ENCODE measurements at places on chromosomes 2 and 18.

DNA sequence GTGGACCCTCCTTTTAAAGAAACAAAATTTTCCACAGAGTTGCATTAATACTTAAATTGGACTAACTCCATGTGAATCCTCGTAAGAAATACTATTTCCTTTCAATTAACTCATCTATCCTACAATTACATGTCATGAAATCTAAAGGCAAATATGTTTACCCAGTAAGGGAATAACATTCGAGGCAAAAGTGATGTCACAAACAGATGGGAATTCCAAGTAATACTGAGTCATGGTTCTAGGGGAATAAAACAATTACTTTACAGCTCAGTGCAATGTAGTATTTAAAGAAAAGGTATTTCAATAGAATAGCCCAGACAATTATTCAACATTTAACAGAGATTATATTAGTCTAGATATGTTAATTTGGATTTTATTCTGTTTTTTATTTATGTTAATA, 205.8 kb downstream of the ZNF385B start:
- DNase-seq, result no peak

- no peak for DNase-seq
Observed at GRCh38 chr2:42800981-42801380, 8.6 kb upstream of the HAAO start.

DNA sequence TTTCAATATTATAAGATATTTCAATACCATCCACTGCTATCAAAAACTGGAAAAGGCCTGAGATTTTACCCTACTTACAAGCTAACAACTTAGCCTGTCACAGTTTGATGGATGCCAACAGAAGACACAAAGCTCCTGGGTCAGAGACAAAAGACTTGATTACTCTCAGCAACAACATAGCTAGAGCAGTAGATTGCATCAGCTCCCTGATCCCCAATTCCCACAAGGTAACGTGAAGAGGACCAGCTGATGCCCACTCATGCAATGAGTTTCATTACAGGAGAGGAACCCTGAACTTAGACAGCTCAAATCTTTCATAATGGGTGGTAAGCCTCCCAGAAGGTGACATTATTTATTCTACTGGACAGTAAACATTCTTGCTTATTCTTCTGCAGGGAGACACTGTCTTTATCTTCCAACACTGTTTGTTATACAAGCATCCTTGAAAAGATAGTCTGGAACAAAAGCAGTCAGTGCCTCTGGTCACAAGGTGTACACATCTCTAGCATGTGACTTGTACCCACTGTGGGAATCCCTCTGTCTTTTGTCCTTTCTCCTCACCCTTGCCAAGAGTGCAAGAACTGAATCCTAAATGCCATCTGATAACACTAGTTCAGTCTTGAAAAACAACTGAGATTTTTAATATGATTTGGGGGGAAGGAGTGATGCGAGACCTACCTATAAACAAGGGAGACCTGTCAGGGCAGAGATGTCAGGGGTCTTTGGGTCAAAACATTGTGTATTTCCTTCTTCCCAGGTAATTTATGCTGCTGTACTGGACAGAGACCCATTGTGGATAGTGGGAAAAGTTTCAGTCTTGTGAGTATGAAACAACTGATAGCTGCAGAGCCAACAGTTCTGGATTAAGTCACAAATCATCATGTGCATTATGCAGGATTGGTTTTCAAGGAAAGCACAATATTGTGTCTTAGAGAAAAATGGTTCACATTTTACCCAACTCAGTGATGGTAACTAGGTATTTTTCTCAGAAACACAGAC, 102.4 kb downstream of the AOX1 start:
- DNase-seq, result no peak

DNA sequence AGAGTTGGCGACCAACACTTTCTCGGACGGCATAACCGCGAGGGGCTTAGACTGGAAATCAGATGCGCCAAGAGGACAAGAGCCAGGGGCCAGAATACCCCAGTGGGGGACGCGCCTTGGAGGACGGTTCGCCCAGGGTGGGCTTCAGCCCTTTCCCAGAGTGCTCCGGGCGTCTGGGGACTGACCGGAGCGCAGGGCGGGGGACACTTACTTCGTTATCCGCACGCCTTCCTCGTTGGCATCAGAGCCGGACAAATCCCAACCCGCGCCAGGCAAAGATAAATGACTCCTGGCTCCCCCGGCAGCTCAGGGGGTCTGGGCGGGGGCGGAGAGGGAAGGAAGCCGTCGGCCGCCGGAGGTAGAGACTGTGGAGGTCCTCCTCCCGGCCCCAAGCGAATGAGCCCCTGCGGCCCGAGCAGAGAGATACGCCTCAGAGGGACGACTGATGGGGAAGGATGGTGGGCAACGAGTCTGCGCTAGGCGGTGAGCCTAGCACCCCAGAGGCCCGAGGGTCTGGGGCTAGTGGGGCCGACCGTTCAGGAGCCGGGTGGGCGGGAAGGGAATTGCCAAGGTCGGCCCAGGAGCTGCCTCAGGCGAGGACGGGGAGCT, 4.7 kb upstream of the SATB2 start:
- DNase-seq, result no peak

- no peak for DNase-seq
Observed at GRCh38 chr18:31720867-31721266, 36.5 kb upstream of the B4GALT6 start.

DNA sequence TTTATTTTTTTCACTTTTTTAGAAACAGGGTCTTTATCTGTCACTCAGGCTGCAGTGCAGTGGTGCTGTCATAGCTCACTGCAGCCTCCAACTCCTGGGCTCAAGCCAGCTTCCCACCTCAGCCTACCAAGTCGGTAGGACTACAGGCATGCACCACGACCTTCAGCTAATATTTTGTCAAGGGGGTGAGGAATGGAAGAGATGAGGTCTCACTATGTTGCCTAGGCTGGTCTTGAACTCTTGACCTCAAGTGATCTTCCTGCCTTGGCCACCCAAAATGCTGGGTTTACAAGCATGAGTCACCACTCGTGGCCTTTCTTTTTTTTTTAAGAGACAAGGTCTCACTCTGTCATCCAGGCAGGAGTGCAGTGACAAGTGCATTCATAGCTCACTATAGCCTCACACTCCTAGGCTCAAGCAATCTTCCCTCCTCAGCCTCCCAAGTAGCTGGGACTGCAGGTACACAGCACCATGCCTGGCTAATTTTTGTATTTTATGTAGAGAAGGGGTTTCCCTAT, 13.4 kb downstream of the PPP1R7 start:
- DNase-seq, result no peak

- DNase-seq, result no peak
Observed at GRCh38 chr18:36420826-36421225, 123.3 kb downstream of the FHOD3 start.

- no peak for DNase-seq
Observed at GRCh38 chr2:22499082-22499839, 885.7 kb upstream of the KLHL29 start.

- no peak for DNase-seq
Observed at GRCh38 chr2:223469270-223470046, 132.7 kb downstream of the SCG2 start.

- no peak for DNase-seq
Observed at GRCh38 chr2:109070290-109070689, 58.7 kb upstream of the SH3RF3 start.

DNA sequence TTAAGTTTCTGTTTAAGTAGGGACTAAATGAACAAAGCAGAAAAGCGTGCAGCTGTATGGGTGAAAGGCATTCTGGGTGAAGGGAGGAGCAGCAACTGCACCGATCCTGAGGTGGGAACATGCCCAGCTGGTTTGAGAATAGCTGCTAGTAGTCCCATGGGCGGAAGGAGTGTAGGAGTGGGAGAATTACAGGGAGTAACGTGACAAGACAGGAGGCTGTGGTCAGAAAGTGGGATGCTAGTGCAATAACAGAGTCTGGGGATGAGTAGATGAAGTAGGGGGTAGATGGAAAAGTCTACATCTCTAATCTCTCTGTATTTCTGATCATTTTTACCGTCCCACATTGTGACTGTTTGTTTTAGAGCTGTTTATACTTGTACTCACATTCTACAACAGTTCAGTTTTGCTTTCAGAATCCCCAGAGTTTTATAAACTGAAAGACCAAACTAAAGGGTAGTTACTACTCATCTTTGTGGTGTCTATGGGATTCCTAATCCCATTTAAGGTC, 118.9 kb downstream of the LCLAT1 start:
- peak; percentile 6 for DNase-seq

DNA sequence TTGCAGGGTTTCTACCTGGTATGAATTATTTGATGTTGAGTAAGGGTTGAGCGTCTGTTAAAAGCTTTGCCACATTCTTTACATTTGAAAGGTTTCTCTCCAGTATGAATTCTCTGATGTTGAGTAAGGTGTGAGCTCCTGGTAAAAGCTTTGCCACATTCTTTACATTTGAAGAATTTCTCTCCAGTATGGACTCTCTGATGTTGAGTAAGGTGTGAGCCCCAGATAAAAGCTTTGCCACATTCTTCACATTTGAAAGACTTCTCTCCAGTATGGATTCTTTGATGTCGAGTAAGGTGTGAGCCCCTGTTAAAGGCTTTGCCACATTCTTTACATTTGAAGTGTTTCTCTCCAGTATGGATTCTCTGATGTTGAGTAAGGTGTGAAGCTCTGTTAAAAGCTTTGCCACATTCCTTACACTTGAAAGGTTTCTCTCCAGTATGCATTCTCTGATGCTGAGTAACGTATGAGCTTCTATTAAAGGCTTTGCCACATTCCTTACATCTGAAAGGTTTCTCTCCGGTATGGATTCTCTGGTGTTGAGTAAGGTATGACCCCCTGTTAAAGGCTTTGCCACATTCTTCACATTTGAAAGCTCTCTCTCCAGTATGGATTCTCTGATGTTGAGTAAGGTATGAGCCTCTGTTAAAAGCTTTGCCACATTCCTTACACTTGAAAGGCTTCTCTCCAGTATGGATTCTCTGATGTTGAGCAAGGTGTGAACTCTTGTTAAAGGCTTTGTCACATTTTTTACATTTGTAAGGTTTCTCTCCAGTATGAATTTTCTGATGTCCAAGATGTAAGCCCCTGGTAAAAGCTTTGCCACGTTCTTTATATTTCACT, 27.1 kb downstream of the ZNF519 start:
- no peak for DNase-seq

DNA sequence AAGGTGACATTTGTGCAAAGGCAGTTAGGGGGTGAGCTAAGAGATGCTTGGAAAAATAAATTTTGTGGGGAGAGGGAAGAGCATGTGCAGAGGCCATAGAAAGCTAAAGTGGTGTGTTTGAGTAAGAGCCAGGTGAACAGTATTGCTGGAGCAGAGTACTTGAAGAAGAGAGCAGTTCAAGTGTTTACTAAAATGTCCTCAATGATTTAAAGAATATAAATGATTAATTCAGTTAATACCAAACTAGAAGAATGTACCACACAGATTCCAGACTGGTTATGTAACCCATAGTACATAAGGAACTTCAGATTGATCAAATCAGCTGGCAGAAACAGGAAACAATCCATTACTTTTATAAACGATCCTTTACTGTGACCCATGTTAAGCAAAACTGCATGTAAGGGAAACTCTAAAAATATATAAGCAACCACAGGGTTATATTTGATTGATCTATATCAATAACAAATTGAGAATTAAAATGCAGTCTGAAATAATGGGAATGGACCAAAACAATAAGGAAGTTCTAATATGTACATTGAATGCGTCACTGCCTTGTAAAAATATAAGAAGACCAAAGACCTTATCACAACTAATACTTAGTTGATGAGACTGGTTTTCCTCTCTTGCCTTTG, 76.9 kb downstream of the LDAH start:
- no peak for DNase-seq

GRCh38 chr2:47239119-47239969, 84.2 kb upstream of the STPG4 start:
- no peak for DNase-seq

GRCh38 chr2:33051586-33052360, 105.0 kb downstream of the LTBP1 start:
- DNase-seq, result no peak

- no peak for DNase-seq
Observed at GRCh38 chr18:59048048-59048363, 91.7 kb upstream of the SEC11C start.

DNA sequence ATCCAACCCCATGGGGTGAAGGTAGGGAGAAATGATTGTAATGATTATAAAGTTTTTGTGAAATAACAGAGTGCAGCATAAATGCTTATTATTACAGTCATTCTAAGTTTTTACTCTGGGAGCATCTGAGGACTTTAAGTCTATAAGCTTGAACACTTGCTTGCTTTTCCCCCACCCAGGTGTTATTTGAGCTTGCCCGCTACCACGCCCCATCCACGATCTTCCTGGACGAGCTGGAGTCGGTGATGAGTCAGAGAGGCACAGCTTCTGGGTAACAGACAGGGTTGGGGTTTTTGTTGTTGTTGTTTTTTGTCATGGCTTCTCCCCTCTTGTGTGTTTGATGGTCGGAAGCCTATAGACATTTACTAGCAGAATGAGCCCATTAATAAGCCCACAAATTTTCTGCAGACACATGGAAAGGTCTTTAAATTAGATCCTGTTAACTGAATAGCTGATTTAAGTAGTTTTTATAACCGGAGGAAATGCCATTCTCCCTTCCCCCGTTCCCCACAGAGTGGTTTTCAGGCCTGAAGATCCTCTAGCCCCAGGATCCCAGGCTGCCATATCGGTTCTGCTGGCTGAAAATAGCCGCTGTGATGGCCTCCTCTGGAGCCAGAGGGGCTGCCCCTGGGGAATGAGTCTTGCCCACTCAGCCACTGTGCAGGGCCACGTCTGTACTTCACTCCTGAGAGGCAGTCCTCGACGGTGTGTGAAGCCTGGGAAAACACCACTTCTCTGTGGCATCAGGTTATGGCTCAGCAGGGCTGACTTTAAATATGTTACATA, 39.9 kb upstream of the ELOA2 start:
- no peak for DNase-seq

DNA sequence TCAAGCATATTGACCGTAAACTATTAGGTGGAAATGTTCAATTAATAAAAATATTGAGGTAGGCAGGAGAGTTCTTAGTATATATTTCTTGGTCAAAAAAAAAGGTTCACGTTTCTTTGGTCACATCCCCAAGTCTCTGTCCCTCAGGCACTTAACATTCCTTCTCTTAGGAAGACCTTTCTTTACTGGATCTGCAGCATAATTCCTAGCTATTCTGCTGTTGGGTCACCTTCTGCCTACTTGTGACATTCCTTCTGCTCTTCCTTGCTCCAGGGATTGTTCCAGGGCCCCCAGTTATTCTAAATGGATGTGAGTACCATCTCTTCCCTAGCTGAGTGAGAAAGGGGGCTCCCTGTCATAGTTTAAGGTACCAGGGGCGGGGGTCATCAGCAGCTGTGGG, 4.2 kb downstream of the UGP2 start:
- no peak for DNase-seq

DNA sequence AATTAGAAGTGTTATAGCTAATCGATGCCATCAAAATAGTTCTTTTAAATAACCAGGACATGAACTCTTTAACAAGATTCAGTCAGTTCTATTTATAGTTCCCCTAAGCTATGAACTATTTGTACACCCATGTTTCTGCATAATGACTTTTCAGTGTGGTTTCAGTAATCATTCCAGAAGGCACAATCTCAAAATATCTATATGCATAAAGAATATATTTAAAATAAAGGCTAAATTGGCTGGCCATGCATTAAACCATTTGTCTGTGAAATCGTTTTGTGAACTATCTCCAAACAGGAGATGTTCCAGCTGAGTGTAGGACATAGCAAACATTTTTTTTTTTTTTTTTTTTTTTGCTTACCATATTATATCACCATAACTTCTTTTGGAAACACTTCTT, 719.3 kb downstream of the PLCL1 start:
- DNase-seq, result no peak
